ENCODE measurements at places on chromosomes 16 and 17.

DNA sequence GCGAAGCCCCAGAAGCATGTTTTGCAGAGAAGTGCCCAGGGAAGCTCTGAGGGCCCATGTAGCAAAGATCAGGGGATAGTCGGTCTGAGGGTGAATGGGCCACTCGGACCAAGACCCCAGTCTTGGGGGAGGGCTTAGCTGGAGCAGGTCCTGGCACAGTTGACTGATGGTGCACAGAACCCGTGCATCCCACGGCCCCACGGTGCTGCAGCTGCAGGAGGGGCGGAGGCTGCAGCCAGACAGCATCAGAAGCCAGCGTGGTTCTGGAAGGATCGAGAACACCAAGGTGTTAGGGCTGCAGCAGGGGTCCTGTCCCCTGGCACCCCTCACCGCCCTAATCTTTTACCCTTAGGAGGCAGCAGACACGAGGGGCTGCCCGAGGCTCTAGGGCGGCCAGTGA, 6.5 kb upstream of the MC1R start:
- no peak for DNase-seq

GRCh38 chr17:30173649-30174048, 57.0 kb downstream of the NSRP1 start:
- no peak for DNase-seq

- DNase-seq: no peak
These were observed 12.8 kb downstream of the GPR179 start for GRCh38 chr17:38330941-38331411.

- no peak for DNase-seq
These were observed 19.7 kb upstream of the SNTB2 start for GRCh38 chr16:69166946-69167930.

DNA sequence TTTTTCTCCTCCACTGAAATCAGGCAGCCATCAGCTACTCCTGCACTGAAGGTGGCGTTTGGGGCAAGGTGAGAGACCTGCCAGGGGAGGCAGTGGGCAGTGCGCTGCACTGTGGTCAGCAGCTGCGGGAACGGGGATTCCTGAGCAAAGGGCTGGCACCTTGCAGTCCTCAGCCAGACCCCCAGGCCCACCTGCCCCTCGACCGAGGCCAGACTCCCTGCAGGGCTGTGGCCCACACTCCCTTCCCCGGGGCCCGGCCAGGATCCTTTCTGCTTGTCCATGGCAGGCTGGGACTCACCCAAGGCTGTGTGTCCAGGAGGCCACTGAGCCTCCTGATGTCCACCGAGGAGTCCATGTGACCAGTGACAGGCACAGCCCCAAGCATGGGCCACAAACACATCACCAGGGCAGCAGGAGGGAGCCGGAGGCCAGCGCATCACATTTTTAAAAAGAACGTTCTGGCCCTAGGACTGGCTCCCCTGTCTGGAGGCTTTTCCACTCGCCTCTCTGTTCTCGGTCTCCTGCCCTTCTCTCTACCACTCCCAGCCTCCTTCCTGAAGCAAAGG, 28.5 kb upstream of the TNRC6C start:
- no peak for DNase-seq

- DNase-seq: no peak
These were observed 111.7 kb upstream of the FOXF1 start for GRCh38 chr16:86398622-86399021.

GRCh38 chr17:82915757-82916027, 75.9 kb upstream of the ZNF750 start:
- DNase-seq: no peak

DNA sequence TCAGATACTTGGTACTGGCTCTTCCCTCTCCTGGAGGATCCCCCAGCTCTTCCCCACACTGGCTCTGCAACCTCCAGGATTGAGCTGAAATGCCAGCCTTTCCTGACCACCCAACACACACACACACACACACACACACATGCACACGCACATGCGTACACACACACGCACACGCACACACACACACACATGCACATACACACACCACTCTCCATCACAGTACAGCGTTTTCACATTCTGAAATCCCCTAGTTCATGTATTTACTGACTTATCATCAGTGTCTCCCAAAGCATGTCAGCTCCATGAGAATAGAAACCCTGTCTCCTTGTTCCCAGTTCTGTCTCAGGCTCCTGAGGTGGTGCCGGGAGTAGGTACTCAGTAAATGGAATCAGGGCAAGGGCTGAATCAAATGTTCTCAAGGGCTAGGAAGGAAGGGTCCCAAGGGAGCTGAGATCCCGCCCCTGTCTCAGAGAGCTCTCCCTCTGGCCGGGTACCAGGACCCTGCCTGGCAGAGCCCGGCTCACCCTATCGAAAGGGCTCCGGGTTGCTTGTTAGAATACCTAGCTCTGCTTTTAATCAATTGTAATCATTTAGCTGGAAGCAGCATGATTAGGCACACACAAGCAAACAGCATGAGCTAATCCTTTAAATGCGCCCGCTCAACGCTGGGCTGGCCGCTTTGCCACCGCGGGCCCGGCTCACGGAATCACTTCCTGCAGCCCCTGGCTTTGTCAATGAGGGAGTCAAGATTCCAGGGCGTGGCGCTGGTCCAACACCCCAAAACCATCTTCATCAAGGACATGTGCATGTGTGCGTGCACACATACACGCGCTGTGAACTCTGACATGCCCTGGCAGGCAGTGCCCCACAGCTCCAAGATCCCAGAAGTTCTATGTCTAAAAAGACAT, 140.7 kb downstream of the C16orf78 start:
- no peak for DNase-seq

GRCh38 chr16:53541326-53541725, 38.3 kb upstream of the AKTIP start:
- DNase-seq: no peak

DNA sequence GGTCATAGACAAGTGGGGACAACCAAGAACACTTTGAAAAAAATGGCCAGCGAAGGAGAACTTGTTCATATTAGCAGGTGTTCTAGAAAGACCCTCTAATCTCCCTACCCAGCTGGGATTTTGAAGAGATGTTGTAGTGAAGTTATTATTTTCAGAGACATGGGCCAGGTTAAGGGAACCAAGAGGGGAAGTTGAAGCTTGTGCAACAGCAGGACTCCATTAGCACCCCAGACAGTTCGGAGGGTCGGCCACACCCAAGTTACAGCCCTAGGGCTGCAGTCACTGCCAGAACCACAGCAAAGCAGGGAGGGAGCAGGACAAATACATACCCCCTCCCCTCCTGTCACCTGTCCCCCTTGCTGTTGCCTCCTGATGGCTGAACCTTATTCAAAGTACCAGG, 42.3 kb downstream of the WSB1 start:
- peak; percentile 64 for DNase-seq

- DNase-seq: no peak
These were observed 80.0 kb downstream of the METRNL start for GRCh38 chr17:83159204-83160049.

GRCh38 chr16:2512735-2513404, 882 bp upstream of the ATP6V0C start:
- DNase-seq: no peak

DNA sequence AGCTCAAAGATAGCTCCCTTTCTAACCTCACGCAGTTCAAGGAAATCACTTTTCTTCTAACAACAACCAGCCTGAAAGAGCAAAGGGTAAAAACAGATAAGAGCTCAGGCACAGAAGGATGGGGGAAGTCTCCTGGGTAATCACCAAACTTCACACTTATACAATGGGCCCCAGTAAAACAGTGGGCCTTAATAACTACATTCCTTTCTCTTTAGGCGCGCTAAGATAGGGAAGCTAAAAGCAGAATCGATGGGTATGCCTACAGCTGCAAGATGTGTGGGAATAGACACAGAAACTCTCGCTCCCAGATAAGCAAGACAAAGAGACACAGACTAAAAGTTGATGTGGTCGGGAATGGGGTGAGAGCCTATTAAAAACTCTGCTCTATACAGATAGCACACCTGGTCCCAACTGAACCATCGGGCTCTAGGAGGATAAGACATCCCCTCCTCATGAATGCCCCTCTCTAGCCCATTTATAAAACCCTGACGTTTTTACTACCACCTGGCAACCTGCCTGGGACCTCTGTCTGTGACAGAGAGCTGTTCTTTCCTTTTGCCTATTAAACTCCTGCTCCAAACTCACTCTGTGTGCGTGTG, 826 bp downstream of the LYZL6 start:
- no peak for DNase-seq

- no peak for DNase-seq
These were observed 82.9 kb downstream of the PITPNC1 start for GRCh38 chr17:67459985-67460384.

GRCh38 chr16:2874912-2875362, 8.1 kb upstream of the FLYWCH2 start:
- peak; percentile 69 for DNase-seq

GRCh38 chr17:17440938-17441675, 35.7 kb upstream of the MED9 start:
- DNase-seq: no peak

DNA sequence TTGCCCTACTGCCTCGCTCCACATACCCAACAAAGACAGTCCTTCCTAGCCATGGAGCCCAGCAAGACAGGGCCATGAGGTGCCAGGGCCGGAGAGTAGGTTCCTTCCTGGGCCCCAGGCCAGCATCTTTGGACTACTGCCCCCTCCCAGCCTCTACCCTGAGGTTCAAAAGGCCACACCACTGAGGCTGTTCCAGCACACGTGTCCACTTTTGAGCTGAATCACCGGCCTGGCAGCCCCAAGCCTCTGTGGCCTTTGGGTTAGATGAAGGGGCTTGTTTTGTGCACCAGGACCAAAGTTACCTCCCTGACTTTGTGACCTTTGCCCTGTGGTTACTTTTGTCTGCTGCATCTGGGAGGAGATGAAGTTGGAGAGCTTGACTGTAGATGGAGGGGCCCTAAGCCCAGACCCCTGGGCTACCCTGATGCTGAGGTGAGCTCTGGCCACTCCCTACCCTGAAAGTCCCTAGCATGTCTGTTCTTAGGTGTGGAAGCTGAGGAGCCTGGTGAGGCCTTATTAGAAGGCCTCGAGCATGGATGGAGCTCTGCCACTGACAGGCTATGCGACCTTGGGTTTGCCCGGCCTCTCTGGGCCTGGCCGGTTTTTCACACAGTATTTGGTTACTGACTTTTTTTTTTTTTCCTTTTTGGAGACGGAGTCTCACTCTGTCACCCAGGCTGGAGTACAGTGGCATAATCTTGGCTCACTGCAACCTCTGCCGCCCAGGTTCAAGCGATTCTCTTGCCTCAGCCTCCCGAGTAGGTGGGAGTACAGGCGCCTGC, 12.0 kb downstream of the SEZ6 start:
- DNase-seq: no peak

DNA sequence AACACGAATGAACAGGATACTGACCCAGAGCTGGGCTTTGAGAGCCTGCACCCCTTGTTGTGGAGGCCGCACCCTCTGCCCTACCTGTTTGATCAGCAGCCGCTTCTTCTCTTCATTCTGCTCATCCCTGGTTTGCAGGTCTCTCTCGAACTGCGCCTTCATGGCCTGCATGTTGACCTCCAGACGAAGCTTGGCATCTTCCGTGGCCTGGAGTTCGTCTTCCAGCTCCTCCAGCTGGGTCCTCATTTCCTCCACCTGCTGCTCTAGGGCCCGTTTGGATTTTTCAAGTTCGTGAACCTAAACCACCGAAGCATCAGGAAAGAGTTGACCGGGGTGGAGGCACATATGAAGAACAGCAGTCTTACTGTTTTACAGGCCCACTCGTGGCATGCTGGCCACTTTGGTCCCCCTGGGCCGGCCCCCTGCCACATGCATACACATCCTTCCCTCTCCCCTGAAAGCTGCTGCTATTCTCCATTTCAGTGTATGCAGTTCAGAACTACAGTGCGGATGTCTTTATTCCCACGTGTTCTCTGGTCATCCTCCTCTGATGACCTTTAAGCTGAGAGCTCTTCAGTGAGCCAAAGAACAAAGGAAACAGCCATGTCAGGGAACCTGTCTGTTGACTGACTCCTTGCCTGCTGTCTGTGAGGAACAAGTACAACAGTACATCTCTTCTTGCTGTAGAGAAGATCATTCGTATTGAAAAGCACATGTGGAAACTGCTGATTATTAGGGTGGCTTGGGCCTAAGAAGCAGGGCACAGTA, 54.8 kb downstream of the NDEL1 start:
- no peak for DNase-seq

DNA sequence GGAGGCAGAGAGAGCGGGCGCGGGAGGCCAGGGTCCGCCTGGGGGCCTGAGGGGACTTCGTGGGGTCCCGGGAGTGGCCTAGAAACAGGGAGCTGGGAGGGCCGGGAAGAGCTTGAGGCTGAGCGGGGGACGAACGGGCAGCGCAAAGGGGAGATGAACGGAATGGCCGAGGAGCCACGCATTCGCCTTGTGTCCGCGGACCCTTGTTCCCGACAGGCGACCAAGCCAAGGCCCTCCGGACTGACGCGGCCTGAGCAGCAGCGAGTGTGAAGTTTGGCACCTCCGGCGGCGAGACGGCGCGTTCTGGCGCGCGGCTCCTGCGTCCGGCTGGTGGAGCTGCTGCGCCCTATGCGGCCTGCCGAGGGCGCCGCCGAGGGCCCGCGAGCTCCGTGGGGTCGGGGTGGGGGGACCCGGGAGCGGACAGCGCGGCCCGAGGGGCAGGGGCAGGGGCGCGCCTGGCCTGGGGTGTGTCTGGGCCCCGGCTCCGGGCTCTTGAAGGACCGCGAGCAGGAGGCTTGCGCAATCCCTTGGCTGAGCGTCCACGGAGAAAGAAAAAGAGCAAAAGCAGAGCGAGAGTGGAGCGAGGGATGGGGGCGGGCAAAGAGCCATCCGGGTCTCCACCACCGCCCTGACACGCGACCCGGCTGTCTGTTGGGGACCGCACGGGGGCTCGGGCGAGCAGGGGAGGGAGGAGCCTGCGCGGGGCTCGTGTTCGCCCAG, 1.2 kb upstream of the CBX4 start:
- no peak for DNase-seq

- no peak for DNase-seq
These were observed 1199.3 kb downstream of the CDH11 start for GRCh38 chr16:63922560-63922959.

DNA sequence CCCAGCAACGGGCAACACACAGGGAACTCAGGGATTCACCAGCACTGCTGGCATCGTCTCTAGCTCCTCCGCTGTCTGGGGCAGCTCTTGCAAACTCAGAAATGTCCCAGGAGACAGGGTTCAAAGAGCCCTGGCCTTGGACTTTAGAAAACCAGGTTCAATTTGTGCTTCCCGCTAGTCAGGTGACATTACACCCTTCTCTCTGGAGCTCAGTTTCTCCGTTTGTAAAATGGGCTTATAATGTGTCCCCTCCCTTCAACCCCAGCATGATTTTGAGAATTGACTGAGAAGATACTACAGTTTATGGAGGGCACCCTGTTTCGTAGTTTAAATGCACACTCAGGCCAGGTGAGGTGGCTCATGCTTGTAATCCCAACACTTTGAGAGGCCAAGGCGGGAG, 1.9 kb upstream of the MYCBPAP start:
- DNase-seq: no peak

- peak; percentile 82 for DNase-seq
These were observed 27.1 kb upstream of the IL21R start for GRCh38 chr16:27374804-27375425.

- no peak for DNase-seq
These were observed 4.9 kb upstream of the PGAP6 start for GRCh38 chr16:386641-387156.
